Liver (tissue), 10 donors: ENCODE measurements at places on chromosomes 2 and 18. TPM values are rescaled to one million over a fixed set of nuclear protein-coding genes. Genes with fewer than 3 reads are reported as not detected.

DNA sequence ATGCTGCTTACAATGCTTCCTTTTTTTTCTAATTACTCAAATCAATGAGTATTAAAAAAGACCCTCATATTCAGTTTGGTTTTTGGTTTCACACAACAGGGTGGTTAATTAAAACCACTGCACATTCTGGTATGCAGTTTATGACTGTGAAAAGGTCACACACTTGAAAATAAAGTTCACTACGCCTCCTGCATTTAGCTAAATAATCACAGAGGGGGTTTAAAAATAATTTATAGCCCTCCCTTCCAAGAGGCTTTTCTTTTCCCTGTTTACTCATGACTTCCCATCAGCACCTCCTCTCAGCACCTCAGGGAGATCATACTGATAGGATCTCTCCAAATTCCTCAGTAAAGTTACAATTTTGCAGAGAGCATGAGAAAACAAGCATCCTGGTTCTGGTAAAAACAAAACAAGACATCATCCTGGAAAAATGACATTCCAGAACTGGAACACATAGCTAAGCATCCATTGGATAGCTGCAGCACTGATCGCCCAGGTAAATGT is 129.5 kb upstream of the TMEM200C start:
- H3K27ac ChIP-seq, result no peak overlapping the region
- no peak overlapping the region for H3K4me3 ChIP-seq
- H3K4me1 ChIP-seq, result no peaks in the 10 kb centered on the region
- H3K36me3 ChIP-seq, result no peaks in the 10 kb centered on the region

The GCG gene
- total RNA-seq, result not detected

The ANKRD30BL gene
- total RNA-seq, result not detected

The BOLL gene
- not detected for total RNA-seq

GRCh38 chr2:59206361-59206760 is 965.2 kb upstream of the FANCL start:
- H3K4me3 ChIP-seq, result no peak overlapping the region
- no peaks in the 10 kb centered on the region for H3K4me1 ChIP-seq
- no peaks in the 10 kb centered on the region for H3K27me3 ChIP-seq
- H3K27ac ChIP-seq, result no peak overlapping the region
- H3K36me3 ChIP-seq, result no peaks in the 10 kb centered on the region

- H3K27ac ChIP-seq, result no peak overlapping the region
- no peaks in the 10 kb centered on the region for H3K36me3 ChIP-seq
- H3K4me1 ChIP-seq, result no peaks in the 10 kb centered on the region
- no peaks in the 10 kb centered on the region for H3K27me3 ChIP-seq
Measured at GRCh38 chr2:185979546-185980071, 241.0 kb downstream of the FSIP2 start.

- H3K27me3 ChIP-seq, result no peaks in the 10 kb centered on the region
- no peak for DNase-seq
- no peak overlapping the region for H3K27ac ChIP-seq
- H3K4me3 ChIP-seq, result peak overlapping the region; percentile 11
Measured at GRCh38 chr2:133266926-133267590, 301.2 kb downstream of the NCKAP5 start.

DNA sequence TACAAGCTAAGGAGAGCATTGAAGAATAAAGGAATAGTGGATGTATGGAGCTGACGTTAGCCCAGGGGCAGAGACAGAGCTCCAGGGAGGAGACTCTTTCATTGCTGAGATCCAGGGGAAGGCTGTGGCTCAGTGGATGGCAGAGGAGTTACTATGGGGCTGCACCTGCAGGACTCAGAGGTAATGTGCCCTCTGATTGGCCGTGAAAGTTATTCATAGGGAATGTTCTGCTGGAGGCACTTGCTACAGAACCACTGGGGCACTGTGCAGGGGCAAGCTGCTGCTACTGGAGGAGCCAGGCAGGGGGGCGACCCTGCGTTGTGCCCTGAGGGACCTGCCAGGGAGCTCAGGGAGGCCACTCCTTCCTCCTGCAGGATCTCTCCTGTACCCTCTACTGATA is 199.2 kb downstream of the PTPRM start:
- no peak for DNase-seq
- no peaks in the 10 kb centered on the region for H3K36me3 ChIP-seq
- H3K4me1 ChIP-seq, result no peaks in the 10 kb centered on the region
- H3K27ac ChIP-seq, result no peak overlapping the region

GRCh38 chr2:85114586-85115330 is 18.4 kb upstream of the TCF7L1 start:
- H3K27me3 ChIP-seq, result no peaks in the 10 kb centered on the region
- no peak for DNase-seq
- H3K27ac ChIP-seq, result no peak overlapping the region
- H3K4me1 ChIP-seq, result peaks cover 18% of the 10 kb centered on the region
- H3K36me3 ChIP-seq, result no peaks in the 10 kb centered on the region

DNA sequence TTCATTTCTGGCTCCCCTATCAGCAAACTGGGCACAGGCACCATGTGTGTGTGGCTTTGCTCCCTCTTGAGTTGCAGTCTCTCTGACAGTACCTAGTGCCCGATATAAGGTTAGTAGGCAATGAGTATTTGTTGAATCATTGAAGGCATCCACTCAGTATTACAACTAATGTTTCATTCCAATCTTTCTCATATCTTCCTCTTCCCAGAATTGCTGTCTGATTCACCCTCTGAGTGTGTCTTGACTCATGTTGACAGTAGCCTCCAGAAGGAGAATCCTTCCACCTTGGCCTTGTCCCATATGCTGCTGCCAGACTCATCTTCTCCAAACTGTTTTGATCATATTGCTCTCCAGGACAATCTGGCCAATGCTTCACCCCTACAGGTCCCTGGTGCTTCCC is 202.5 kb downstream of the LRRTM1 start:
- H3K36me3 ChIP-seq, result no peaks in the 10 kb centered on the region
- no peak overlapping the region for H3K27ac ChIP-seq
- no peaks in the 10 kb centered on the region for H3K27me3 ChIP-seq
- H3K4me1 ChIP-seq, result no peaks in the 10 kb centered on the region

- no peaks in the 10 kb centered on the region for H3K27me3 ChIP-seq
- H3K4me3 ChIP-seq, result no peak overlapping the region
- no peak overlapping the region for H3K27ac ChIP-seq
- DNase-seq, result no peak
- H3K4me1 ChIP-seq, result no peaks in the 10 kb centered on the region
- no peaks in the 10 kb centered on the region for H3K36me3 ChIP-seq
Measured at GRCh38 chr18:12543697-12544096, 114.2 kb downstream of the SPIRE1 start.

The BMP10 gene
- 8.0 TPM for total RNA-seq

The FHL2 gene
- 8.3 TPM for total RNA-seq

GRCh38 chr2:176589825-176590440 is 320.7 kb downstream of the MTX2 start:
- H3K27me3 ChIP-seq, result no peaks in the 10 kb centered on the region
- peaks cover 10% of the 10 kb centered on the region for H3K4me1 ChIP-seq
- DNase-seq, result no peak
- H3K27ac ChIP-seq, result no peak overlapping the region
- no peaks in the 10 kb centered on the region for H3K36me3 ChIP-seq
- H3K4me3 ChIP-seq, result no peak overlapping the region

DNA sequence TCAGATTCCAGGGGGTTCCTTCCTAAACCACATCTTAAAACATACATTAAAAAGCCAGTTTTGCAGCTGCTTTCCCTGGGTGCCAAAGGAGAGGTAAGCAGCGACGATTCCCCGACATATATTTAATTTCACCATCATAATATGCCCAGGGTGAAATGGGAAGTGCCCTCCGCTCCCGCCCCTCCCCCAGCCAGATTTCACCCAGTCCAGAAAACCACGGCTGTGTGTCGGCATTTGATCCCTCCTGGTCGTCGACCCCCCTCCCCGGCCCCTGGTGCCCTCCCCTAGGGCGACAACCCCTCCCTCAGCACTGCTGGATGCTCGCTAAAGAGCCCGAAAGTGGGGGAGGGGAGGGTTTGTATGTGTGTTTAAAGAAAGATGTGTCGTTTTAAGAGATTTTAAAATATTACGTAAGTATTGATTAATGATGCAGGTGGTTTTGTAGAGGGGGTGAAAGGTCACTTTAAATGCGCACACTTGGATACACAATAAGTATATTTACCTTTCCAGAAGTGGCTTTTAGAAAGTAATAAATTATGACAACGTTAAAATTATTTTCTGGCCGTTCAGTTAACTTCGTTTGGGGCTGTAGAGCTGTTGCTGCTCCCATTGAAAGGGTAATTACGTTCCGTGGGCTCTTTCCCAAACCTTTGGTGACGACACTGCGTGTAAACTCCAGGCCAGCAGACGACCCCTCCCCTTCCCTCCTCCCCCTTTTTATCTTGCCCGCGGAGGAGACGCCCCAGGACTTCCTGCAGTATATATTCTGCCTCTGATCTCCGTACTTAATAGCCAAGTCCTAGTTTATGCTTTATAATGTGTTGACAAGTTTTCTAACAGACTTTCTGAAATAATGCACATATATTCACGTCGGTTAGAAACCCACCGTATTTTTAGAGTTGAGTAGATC is 3.4 kb upstream of the BCL11A start:
- H3K4me3 ChIP-seq, result peak overlapping the region; percentile 30
- DNase-seq, result no peak
- peaks cover 40% of the 10 kb centered on the region for H3K4me1 ChIP-seq
- no peak overlapping the region for H3K27ac ChIP-seq

GRCh38 chr18:76687304-76687962 is 134.9 kb upstream of the ZNF236 start:
- no peaks in the 10 kb centered on the region for H3K4me1 ChIP-seq
- H3K36me3 ChIP-seq, result no peaks in the 10 kb centered on the region
- H3K4me3 ChIP-seq, result no peak overlapping the region

The PER2 gene
- total RNA-seq, result 4.0 TPM

DNA sequence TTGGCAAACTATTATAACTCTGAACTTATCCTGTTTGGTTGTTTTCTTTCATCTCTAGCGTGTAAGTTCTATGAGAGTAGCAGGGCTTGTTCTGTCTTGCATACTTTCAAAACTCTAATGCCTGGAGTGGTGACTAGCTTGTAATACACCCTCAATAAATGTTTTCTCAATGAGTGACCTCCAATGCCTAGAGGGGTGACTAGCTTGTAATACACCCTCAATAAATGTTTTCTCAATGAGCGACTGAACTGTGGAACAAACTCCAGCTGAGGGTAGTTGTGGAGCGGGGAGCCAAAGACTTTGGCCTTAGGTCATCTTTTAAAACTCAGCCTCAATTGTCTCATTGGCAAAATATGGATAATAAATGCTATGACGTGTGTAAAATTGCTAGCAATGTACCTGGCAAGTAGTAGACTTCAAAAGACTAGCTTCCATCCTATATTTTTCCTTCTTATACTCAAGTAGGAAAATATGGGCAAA is 1.8 kb downstream of the GPD2 start:
- no peaks in the 10 kb centered on the region for H3K4me1 ChIP-seq
- no peaks in the 10 kb centered on the region for H3K36me3 ChIP-seq
- H3K27ac ChIP-seq, result no peak overlapping the region
- DNase-seq, result no peak
- no peak overlapping the region for H3K4me3 ChIP-seq
- H3K27me3 ChIP-seq, result no peaks in the 10 kb centered on the region

DNA sequence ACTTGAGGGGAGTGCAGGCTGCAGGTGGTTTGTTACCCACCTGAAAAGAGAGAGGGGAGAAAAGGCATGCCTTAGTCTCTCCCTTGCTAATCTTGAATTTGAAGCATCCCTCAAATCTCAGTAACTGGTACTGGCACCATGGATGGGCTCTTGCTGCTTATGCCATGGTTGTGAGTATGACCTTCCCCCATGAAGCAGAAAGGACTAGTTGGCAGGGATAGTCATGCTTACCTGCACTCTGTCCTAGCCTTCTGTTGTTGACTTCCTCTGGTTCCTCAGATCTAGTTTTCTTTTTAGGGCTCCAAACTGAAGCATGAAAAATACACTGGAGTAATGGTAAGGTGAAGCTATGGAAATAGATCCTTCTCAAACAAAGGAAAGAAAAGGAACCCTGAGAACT is 191.2 kb downstream of the SPAG16 start:
- no peak overlapping the region for H3K4me3 ChIP-seq
- no peak for DNase-seq
- no peaks in the 10 kb centered on the region for H3K27me3 ChIP-seq
- H3K36me3 ChIP-seq, result no peaks in the 10 kb centered on the region
- H3K27ac ChIP-seq, result no peak overlapping the region
- no peaks in the 10 kb centered on the region for H3K4me1 ChIP-seq

- H3K27me3 ChIP-seq, result no peaks in the 10 kb centered on the region
- no peak overlapping the region for H3K27ac ChIP-seq
- H3K36me3 ChIP-seq, result no peaks in the 10 kb centered on the region
Measured at GRCh38 chr2:88206665-88207347, 36.7 kb downstream of the THNSL2 start.

DNA sequence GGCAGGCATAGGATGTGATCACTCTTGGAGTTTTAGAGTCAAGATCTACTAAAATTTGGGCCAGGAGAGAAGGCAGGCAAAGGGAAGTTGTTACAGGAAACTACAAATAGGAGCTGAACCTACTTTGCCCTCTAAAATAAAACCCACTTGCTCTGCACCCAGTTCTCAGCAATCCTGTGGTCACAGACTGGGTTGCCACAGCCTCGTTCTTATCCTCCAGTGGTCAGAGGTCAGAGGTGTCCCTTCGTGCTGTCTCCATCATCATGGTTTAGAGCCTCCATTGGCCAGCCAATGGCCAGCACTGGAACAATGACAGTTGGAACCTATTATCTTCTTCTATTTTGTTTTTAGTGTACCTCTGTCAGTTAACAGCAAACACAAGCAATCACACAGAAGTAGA is 90.7 kb upstream of the TNP1 start:
- no peak overlapping the region for H3K4me3 ChIP-seq
- no peak overlapping the region for H3K27ac ChIP-seq
- no peaks in the 10 kb centered on the region for H3K27me3 ChIP-seq
- H3K36me3 ChIP-seq, result no peaks in the 10 kb centered on the region

DNA sequence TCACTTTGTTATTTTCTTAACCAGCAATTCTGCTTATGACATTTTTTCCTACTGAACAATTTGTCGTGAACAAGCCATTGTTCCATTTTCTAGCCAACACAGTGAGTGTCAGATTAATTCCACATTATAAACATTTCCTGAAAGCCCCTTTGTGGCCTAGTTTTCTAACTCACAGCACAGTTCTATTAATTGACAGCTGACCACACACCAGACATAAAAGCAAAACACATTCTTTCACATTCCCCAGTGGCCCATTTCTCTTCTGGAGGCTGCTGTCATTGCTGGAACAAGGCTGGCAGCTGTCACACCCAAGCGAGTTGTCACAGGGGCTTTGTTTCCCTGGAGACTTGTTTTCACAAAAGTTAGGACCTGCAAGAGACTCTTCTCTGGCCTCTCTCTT is 50.7 kb downstream of the RNF152 start:
- no peak overlapping the region for H3K27ac ChIP-seq
- peaks cover 7% of the 10 kb centered on the region for H3K36me3 ChIP-seq
- no peaks in the 10 kb centered on the region for H3K27me3 ChIP-seq
